Stimulated activated CD4-positive, alpha-beta T cell treated with anti-CD3 and anti-CD28 coated beads, Interleukin-15, amount 100 ng/mL, for 1 hour (primary cell): ENCODE measurements at places on chromosomes 3 and 15.

- DNase-seq, result no peak
Measured at GRCh38 chr3:182521339-182521738, 272.0 kb upstream of the ATP11B start.

DNA sequence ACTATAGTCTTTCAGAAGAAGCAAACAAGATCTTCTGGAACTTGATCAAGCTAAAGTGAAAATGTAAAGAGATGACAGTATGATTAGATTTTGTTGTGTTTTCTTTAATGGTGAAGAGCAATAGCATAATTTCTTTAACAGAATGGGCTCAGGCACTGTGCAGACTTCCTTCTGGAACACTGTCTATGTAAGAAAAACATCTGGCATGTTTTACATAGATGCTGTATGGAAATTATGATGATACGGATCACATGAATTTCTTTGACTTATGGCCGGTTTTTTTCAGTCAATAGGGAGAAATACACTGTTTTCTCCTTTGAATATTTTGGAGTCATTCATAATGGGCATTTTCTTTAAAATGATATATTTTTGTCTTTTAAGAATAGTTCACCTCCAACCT, 42.6 kb downstream of the PHLDB2 start:
- DNase-seq, result no peak

- no peak for DNase-seq
Measured at GRCh38 chr3:9147896-9148266, 101.6 kb downstream of the SRGAP3 start.

DNA sequence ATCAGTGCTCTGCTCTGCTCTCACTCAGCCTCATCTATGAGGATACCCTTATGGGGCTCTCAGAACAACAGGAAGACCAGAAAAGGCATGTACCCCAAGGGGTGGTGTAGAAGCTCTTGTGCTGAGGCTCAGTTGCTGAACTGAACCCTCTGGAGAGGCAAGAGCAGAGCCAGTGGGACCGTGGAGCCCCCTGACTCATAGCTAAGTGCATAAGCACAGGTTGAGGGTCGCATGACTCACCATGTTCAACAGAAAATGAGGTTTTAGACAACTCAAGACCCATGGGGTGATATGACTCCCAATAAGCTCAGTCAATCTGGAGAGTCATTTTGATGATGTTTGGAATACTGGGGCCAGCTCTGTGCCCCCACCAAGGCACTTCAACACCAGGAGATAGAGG, 37.3 kb downstream of the CRYGS start:
- DNase-seq, result no peak

GRCh38 chr3:8589880-8590556, 54.6 kb downstream of the SSUH2 start:
- no peak for DNase-seq

GRCh38 chr3:1439395-1439794, 346.6 kb downstream of the CNTN6 start:
- DNase-seq, result no peak

- no peak for DNase-seq
Measured at GRCh38 chr15:69725275-69725674, 272.7 kb downstream of the RPLP1 start.

DNA sequence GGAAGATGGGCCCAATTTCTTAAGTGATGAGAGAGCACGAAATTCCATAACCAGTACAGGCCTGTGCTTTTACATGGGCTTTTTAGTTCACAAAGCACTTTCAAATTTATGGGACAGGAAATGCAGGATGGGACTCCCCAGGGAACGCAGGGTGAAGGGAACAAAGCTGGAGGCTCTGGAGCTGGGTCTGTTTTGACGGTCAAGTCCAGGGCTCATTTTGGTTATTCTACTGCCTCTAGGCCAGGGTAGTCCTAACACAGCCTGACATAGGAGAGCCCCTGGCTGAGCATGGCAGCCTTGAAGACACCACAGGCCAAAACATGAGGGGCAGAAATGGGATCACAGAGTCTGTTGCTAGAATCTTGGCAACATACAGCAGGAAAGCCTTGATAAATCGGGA, 33.5 kb downstream of the HCLS1 start:
- no peak for DNase-seq

GRCh38 chr15:44482090-44482489, 54.7 kb downstream of the CTDSPL2 start:
- DNase-seq, result no peak

GRCh38 chr3:186172353-186172752, 63.5 kb upstream of the ETV5 start:
- DNase-seq, result no peak

DNA sequence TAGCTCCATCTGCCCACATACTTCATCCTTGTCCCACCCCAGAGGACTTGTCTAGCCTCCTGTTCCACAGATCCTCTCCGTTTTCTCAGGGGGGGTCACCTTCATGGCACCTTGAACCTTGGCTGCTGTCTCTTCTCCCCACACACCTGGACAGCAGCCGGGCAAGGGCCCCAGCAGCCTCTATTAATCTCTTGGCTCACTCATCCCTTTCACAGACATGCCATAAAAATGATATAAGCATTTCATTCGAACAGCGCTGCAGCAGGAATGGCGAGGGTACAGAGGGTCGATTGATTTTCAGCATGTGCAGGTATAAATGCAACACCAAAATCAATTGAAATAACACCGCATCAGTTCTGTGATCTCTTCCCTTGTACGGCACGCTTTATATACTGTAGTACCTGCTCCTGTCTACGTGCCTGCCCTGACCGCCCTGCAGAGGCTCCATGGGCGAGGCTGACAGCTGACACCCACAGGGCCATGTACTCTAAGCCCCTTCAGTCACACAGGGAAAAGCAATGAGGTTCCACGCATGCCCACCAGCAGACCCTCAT, 209.9 kb downstream of the NTRK3 start:
- no peak for DNase-seq

- DNase-seq, result no peak
Measured at GRCh38 chr15:63553388-63553791, 43.8 kb upstream of the FBXL22 start.

GRCh38 chr3:50617096-50617791, at the start of gene MAPKAPK3:
TSS of gene MAPKAPK3 (plus strand) at chr3:50617151. CDS start at chr3:50617566, 415 bp downstream.
- DNase-seq, result peak; percentile 30

DNA sequence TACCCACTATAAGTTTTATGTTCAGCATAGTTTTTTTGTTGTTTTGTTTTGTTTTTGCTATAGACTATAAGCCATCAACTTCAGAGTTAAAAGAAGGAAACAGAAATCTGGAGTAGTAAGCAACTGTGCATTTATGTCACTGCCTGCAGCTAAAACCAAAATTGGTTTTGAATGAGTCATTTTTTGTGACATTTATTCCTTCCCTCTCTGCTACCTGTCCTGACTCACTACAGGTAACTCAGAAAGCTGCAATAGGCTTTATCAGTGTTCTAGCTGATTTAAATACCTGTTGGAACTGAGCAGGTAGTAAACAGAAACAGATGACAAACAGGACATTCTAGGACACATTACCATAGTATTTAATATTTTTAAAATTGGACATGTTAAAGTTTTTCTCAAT, 393.3 kb upstream of the WNT5A start:
- no peak for DNase-seq

GRCh38 chr3:142890592-142890991, 1.7 kb upstream of the PCOLCE2 start:
- no peak for DNase-seq
